Activated CD8-positive, alpha-beta T cell treated with anti-CD3 and anti-CD28 coated beads, Interleukin-2, amount 10 ng/mL, durations not matched to agents 7 days and 5 days (primary cell): ENCODE measurements at places on chromosomes 4 and X.

DNA sequence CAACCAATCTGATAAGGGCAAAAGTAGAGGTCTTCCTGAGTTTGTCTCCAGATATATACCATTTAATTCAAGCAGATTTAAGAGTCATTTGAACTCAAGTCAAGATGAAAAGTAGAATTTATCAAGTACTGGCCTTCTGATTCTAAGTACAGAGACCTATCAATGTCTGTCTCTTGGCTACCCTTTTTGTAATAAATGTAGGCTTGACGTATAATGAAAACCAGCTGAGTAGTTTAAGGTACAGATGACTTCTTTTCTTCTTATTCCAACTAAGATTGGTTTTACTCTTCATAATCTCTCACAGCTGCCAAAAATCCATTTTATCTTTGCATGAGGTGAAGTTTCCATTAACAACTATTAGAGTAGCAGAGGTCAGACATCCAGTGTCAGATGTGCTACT lies 867.6 kb downstream of the FAT4 start:
- H3K27ac ChIP-seq, result no peak overlapping the region
- DNase-seq, result no peak
- no peak overlapping the region for H3K4me3 ChIP-seq
- no peaks in the 10 kb centered on the region for H3K36me3 ChIP-seq
- H3K27me3 ChIP-seq, result no peaks in the 10 kb centered on the region

DNA sequence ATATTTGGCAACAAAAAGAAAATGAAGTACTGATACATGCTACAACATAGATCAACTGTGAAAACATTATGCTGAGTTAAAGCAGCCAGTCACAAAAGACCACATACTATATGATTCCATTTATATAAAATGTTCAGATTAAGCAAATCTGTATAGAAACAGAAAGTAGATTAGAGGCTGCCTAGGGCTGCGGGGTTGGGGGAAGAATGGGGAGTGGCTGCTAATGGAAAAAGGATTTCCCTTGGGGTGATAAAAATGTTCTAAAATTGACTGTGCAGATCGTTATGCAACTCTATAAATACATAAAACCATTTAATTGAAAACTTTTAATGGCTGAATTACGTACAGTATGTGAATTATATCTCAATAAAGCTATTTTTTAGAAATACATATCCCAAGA lies 46.8 kb downstream of the NEK1 start:
- peaks cover 7% of the 10 kb centered on the region for H3K4me1 ChIP-seq
- H3K4me3 ChIP-seq, result no peak overlapping the region
- no peak for DNase-seq
- no peaks in the 10 kb centered on the region for H3K27me3 ChIP-seq
- H3K27ac ChIP-seq, result no peak overlapping the region
- H3K36me3 ChIP-seq, result peaks cover 6% of the 10 kb centered on the region

- peaks cover 3% of the 10 kb centered on the region for H3K27me3 ChIP-seq
- H3K4me3 ChIP-seq, result no peak overlapping the region
- no peaks in the 10 kb centered on the region for H3K36me3 ChIP-seq
- no peak for DNase-seq
- H3K4me1 ChIP-seq, result no peaks in the 10 kb centered on the region
Measured at GRCh38 chrX:108257556-108257955, 166.0 kb downstream of the ATG4A start.

DNA sequence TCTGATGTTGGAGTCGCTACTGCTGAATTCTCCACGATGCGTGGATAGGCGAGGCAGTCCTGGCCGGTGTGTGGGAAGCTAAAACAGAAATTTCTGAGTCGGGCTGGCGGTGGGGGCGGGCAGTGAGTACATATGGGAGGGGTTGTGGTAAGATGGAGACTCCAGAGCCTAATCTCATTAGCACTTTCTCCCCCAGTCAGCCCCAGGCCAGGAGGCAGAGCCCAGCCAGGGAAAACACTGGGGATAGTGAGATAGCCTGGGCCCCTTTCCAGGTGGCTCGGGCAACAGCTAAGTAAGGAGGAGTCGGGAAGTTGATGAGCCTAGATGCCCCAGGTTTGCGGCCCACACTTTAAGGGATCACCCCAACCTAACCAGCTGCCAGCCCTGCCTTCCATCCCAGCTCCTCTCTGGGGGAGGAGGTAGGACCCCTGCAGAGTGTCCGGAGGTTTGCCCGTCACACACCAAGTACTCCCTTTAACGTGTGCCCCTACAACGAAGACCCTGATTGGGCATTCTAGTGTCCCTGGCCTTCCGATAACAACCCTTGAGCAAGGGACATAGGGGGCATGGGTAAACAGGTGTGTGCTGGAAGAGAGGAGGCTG lies 2.4 kb upstream of the LOC101059915 start:
- no peak for DNase-seq
- no peak overlapping the region for H3K27ac ChIP-seq
- peaks cover 31% of the 10 kb centered on the region for H3K4me1 ChIP-seq
- no peak overlapping the region for H3K4me3 ChIP-seq
- H3K27me3 ChIP-seq, result no peaks in the 10 kb centered on the region
- H3K36me3 ChIP-seq, result no peaks in the 10 kb centered on the region
